ENCODE measurements at places on chromosomes 12 and 14.

- DNase-seq = no peak
Measured at GRCh38 chr12:88538250-88538649, 42.0 kb downstream of the KITLG start.

- DNase-seq = no peak
Measured at GRCh38 chr12:57539134-57539768, 7.7 kb downstream of the DCTN2 start.

DNA sequence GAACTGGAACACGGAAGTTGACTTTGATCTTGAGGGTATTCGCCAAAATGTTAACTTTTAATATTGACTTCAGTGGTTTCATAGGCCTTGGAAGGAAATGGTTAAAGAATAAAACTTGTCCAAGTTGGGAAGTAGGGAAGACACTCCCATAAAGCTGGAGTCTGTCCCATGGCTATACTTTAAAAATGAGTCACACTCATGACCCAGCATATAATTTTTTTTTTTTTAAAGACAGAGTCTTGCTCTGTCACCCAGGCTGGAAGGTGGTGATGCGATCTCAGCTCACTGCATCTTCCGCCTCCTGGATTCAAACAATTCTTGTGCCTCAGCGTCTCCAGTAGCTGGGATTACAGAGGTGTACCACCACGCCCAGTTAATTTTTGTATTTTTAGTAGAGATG, 19.6 kb downstream of the TMPRSS12 start:
- no peak for DNase-seq

GRCh38 chr12:119615518-119616475, 22.2 kb downstream of the TMEM233 start:
- no peak for DNase-seq

Data from NCI-H2081 treated with DMSO at 0.1 percent for 48 hours (cell line).